ENCODE measurements at places on chromosomes 3 and 15. TPM values are rescaled to one million over a fixed set of nuclear protein-coding genes. Genes with fewer than 3 reads are reported as not detected.

DNA sequence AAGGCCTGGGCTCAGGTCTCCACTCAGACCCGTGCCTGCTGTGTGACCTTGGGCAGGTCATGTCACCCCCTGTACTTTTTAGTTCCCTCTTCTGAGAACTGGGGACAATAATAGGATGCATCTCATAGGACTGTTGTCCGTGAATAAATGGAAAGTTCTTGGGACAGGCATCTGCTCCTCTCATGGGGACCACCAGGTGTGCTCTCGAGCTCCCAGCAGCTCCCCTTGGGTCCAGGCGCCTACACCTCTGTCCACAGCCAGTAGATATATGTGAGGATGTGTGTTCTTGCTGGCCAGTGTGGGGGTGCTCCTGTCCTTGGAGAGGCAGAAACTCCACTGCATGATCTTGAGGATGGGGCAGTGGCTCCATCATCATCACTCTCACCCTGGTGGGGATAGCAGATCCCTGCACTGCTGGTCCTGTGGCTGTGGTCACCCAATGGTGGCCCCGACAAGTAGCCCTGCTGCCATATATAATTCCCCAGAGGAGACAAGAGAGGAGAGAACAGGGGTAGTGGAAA lies 257.6 kb upstream of the TLE3 start:
- DNase-seq, result no peak
- no peaks in the 10 kb centered on the region for H3K36me3 ChIP-seq
- H3K4me1 ChIP-seq, result no peaks in the 10 kb centered on the region
- no peak overlapping the region for H3K4me3 ChIP-seq
- H3K27ac ChIP-seq, result no peak overlapping the region

DNA sequence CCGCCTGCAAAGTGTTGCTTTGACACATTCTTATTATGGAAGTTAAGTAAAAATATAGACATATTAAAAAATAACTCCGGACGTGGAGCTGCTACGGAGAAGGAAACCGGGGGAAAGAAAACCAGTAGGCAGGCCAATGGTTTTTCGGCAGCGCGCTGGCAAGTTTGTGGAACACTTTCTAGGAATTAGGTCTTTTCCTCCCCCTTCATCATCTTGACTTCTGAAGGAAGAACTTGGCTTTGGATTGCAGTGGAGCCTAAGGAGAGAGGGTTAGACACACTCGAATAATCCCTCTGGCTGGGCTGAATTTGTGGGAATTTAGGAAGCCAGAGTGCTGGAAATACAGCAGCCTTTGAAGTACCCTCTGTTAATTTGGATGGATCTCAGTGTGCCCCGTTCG lies 317 bp downstream of the ROBO2 start:
- no peak overlapping the region for H3K4me3 ChIP-seq
- H3K27ac ChIP-seq, result no peak overlapping the region
- no peak for DNase-seq

DNA sequence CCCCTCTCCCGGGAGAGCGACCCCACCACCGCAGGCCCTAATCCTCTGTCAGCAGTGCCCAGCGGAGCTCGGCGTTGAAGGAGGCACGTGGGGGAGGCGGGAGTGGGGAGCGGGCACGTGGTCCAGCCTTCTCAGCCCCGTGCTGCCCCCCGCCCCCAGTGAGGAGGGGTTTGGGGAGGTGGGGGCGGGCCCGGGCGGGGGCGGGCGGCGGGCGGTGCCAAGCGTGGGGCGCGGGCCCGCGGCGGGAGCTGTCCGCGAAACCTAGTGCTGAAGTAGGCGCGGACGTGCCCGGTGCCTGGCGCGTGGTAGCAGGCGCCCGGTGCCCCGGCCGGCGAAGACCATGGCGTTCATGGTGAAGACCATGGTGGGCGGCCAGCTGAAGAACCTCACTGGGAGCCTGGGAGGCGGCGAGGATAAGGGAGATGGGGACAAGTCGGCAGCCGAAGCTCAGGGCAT lies at the start of gene CPLX3:
CPLX3 (plus strand) TSS at position 264 of the 456 bp plus-strand sequence; CDS start at position 341, 77 bp downstream.
- H3K4me1 ChIP-seq, result peaks cover 11% of the 10 kb centered on the region
- H3K36me3 ChIP-seq, result no peaks in the 10 kb centered on the region
- peaks cover 5% of the 10 kb centered on the region for H3K27me3 ChIP-seq
- no peak within 1 kb of the TSS for H3K4me3 ChIP-seq

DTX3L gene
- total RNA-seq, result 44.0 TPM

- no peak for DNase-seq
- peaks cover 2% of the 10 kb centered on the region for H3K36me3 ChIP-seq
- no peak overlapping the region for H3K4me3 ChIP-seq
Observed at GRCh38 chr3:187077085-187077484, 62.2 kb downstream of the RPL39L start.

GRCh38 chr15:73881579-73882320 lies 8.4 kb downstream of the TBC1D21 start:
- H3K4me1 ChIP-seq, result no peaks in the 10 kb centered on the region
- DNase-seq, result no peak
- H3K36me3 ChIP-seq, result no peaks in the 10 kb centered on the region
- no peaks in the 10 kb centered on the region for H3K27me3 ChIP-seq
- H3K27ac ChIP-seq, result no peak overlapping the region

GRCh38 chr3:13054341-13055285 lies 18.6 kb downstream of the IQSEC1 start:
- H3K27ac ChIP-seq, result no peak overlapping the region
- DNase-seq, result no peak
- no peaks in the 10 kb centered on the region for H3K27me3 ChIP-seq
- no peak overlapping the region for H3K4me3 ChIP-seq
- peaks cover 12% of the 10 kb centered on the region for H3K4me1 ChIP-seq
- no peaks in the 10 kb centered on the region for H3K36me3 ChIP-seq

GRCh38 chr3:23542079-23542478 lies 263.7 kb upstream of the UBE2E1 start:
- H3K27me3 ChIP-seq, result no peaks in the 10 kb centered on the region
- no peak overlapping the region for H3K27ac ChIP-seq
- no peak overlapping the region for H3K4me3 ChIP-seq
- no peaks in the 10 kb centered on the region for H3K4me1 ChIP-seq

NRROS gene
- total RNA-seq, result 85.9 TPM

GOLGA8M gene
- total RNA-seq, result 0.80 TPM

DNA sequence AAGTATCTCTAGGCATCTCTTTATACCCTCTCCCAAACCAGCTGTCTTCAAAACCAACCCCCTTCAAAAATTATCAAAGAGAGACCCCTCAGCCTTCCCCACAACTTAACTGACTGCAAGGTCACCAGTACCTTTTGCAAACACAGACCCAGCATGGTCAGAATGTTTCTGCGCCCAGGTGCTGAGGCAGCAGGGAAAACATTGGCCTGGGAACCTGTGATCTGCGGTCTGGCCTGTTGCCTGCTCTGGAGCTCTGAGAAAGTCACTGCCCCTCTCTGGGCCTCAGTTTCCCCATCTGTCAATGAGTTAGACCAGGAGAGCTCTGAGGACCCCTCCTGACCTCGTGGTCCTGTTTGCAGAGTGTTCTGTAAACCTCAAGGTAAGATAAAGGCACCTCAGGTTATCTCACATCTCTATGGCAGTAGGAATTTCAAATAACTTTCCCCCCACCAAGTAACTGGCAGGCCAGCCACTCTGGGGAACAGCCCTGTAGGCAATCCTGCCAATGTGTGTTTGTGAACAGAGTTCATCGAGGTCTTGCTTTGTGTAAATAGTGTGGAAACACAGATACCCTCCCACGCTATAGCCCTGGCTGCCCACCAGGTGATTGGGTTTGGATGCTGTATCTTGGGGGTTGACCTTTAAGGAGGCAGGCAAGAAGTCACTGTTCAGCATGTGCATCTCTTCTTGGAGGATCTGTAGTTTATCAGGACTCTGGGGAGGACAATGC lies 50.0 kb upstream of the SMAD6 start:
- no peak for DNase-seq
- H3K36me3 ChIP-seq, result no peaks in the 10 kb centered on the region
- H3K27ac ChIP-seq, result no peak overlapping the region

TM4SF18 gene
- total RNA-seq, result not detected

CHRNA7 gene
- not detected for total RNA-seq

EID1 gene
- 62.7 TPM for total RNA-seq

DNA sequence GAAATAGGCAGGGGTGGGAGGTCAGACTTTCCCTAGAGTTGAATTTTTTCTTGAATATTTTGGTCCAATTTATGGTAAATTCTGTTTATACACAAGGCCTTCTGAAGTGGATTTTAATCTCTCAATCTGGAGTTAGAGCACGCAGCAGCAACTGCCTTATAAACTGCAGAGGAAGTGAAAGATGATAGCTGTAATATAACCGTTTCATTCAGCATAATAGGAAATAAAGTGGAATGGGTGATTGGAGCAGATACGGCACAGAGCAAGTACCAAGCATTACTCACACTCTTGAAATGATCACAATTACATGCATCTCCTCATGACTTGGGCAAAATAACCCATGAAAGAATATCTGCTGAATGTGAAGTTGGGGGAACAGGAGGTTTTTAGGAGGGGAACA lies 106.8 kb downstream of the ARRDC4 start:
- no peaks in the 10 kb centered on the region for H3K36me3 ChIP-seq
- no peaks in the 10 kb centered on the region for H3K27me3 ChIP-seq
- H3K4me1 ChIP-seq, result no peaks in the 10 kb centered on the region
- DNase-seq, result no peak
- no peak overlapping the region for H3K27ac ChIP-seq

DNA sequence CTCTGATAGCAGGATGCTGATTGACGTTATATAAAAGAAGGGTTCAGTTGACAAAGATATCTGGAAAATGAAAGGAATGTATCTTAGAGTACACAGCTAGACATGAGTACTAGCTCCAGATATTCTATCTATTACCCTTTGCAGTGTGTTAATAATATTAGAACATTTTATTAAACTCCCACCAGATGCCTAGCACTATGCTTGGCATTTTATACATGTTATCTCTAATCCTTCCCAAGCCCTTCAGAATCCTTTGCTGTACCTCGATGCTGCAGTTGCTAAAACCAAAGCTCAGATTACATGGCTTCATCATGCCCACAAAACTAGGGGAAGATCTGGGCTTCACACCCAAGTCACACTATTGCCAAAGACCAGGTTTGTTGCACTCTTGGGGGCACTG lies 350.1 kb upstream of the AZI2 start:
- no peaks in the 10 kb centered on the region for H3K27me3 ChIP-seq
- H3K36me3 ChIP-seq, result no peaks in the 10 kb centered on the region
